ENCODE measurements at places on chromosomes 6 and 20. TPM values are rescaled to one million over a fixed set of nuclear protein-coding genes. Genes with fewer than 3 reads are reported as not detected.

- no peak for DNase-seq
These were observed 695.2 kb downstream of the QKI start for GRCh38 chr6:164109770-164110140.

GRCh38 chr6:148214667-148215066, 128.0 kb upstream of the SASH1 start:
- DNase-seq: no peak

DNA sequence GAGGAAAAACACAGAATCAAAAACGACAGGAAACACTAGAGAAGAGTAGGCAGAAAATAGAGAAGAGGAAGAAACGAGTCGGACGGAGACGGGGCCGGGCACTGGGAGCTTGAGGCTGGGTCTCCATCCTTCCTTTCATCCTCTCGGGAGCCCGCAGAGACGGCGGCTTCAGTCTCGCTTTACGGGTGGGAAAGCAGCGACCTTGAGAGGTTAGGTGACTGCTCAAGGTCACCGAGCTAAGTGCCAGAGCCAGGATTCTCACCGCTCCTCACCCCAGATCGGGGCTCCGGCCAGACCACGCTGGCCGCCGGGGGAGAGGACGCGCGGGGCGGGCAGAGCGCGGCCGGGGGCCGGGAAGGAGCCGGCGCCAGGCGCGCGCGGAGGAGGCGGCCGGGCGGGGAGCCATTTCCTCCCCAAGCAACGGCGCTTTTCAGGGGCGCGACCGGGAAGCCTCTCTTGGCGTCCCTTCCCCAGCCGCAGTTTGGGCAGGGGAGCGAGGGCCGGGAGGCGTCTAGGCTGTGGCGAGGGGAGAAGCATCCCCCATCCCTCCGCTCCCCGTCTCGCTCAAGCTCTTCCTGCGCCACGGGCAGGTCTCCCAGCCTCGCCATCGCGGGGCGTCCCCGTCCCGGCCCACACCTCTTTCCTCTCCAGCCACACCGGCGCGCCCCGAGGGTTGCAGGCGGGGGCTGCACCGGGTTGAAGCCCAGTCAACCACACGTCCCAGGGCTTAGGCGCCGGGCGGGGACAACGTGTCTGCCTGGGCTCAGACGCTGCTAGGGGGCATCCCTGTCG, 24.1 kb upstream of the MAP3K7 start:
- DNase-seq: peak; percentile 81

ZFP64 gene
- polyA plus RNA-seq: 6.5 TPM

GRCh38 chr6:63897952-63898351, 262.4 kb downstream of the PHF3 start:
- DNase-seq: no peak

DNA sequence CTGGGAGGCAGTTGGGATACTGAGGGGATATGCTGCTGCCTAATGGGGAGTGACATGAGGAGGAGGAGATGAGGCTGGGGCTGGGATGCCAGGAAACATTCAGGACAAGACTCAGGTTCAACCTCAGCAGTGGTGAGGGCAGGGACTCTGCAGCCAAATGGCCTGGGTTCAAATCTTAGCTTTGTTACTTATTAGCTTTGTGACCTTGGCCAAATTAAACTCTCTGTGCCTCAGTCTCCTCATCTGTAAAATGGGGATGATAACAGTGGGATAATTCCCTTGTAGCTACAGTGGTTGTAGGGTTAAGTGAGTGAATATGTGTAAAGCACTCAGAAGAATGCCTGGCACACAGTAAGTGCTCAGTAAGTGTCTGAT, 1.9 kb downstream of the PI16 start:
- DNase-seq: no peak

DEFB115 gene
- polyA plus RNA-seq: not detected

DNA sequence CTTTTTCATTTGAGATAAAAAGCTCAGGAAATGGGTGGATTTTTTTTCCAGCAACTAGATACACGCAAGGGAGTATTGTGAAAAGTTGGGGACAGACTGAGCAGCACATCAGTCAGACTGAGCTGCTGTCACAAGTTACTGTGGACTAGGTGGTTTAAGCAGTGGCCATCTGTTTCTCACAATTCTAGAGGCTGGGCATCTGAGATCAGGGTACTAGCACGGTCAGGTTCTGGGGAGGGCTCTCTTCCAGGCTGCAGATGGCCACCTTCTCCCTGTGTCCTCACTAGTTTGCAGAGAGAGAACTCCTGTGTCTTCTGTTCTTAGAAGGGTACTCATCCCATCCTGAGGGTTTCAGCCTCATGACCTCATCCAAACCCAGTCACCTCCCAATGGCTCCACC, 178.3 kb downstream of the SYNDIG1 start:
- DNase-seq: no peak

- no peak for DNase-seq
These were observed 342.5 kb upstream of the JARID2 start for GRCh38 chr6:14903176-14904038.

- no peak for DNase-seq
These were observed 149.5 kb upstream of the SASH1 start for GRCh38 chr6:148193063-148193680.

DNA sequence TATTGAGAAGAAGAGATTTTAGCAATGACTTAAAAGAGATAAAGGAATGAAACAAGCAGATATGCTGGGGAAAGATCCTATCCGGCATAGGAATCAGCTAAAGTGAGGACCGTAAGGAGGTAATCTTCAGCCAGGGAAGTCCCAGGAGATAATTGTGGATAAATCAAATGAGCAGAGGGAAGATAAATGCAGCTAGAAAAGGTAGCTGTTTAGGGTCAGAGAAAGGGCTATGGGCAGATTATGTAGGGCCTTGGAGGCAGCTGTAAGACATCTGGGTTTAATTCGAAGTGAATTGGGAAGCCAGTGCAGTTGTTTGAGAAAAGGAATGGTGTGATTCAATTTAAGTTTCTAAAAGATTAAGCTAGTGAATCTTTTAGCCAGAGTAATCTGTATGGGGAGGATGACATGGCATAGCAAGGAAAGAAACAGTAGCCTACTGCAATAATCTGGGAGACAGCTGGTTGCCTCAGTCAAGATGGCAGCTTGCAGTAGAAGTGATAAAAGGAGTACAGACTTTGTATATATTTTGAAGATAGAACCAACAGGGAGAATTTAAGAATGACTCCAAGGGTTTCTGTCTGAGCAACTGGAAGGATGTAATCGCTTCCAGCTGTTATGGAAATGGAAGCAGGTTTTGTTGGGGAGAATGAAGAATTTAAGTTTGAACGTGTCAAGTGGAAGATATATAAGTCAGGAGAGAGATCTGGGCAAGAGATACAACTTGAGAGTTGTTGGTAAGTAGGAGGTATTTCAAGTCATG, 552.3 kb upstream of the FLRT3 start:
- no peak for DNase-seq

GRCh38 chr6:345747-346385, 45.7 kb upstream of the IRF4 start:
- no peak for DNase-seq

GRCh38 chr6:108736832-108737231, 111.4 kb upstream of the ARMC2 start:
- peak; percentile 82 for DNase-seq

DNA sequence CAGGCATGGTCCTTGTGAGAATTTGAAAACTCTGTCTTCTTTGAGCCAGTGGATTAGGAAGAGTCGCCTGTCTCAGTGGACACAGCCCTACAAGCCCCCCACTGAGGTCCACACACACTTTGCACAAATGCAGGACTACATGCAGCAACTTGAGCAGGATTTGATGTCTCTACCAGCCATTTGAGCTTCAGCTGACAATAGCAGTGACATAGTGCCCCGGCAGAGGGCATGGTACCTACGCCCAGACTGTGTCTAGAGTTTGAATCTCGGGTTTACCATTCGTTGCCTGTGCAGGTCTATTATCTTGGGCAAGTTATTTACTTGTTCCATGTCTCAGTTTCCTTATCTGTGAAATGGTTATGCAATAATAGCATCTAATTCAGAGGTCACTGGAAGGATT, 580.1 kb downstream of the TFAP2B start:
- DNase-seq: no peak

- no peak for DNase-seq
These were observed 33.7 kb upstream of the SIRPA start for GRCh38 chr20:1861347-1861976.

HNF4A gene
- polyA plus RNA-seq: 0.05 TPM

GRCh38 chr20:40249805-40250204, 439.2 kb downstream of the MAFB start:
- no peak for DNase-seq

DNA sequence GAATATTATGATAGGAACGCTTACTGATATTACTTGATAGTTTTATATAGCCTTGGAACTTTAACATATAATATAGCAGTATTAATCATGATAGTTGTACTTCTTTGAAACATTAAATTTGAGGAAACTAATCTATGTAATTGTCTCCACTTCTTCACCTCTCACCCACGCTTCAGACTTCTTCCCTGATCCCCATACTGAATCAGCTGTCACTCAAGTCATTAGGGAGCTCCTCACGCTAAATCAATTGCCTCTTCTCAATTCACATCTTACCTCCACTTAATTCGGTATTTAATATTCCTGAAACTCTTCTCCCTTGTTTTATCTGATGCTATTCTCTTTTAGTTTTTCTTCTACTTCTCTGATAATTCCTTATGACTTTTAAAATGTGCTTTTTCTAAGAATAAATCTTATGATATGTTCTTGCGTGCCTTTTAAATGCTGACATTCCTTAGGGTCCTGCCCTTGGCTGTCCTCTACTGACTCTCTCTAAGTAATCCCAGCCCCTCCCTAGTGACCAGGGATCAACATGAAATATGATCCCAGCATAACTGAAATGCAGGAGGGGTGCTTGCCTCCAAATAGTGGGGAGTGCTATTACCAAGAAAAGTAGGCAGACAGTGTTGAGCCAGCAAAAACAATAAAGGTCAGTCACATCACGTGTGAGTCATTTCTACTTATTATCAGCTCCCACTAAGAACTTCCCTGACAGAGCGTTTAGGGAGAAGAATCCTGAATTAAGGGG, 9.9 kb downstream of the ANKRD66 start:
- DNase-seq: no peak

CLPSL2 gene
- not detected for polyA plus RNA-seq

DZANK1 gene
- 3.6 TPM for polyA plus RNA-seq

DNA sequence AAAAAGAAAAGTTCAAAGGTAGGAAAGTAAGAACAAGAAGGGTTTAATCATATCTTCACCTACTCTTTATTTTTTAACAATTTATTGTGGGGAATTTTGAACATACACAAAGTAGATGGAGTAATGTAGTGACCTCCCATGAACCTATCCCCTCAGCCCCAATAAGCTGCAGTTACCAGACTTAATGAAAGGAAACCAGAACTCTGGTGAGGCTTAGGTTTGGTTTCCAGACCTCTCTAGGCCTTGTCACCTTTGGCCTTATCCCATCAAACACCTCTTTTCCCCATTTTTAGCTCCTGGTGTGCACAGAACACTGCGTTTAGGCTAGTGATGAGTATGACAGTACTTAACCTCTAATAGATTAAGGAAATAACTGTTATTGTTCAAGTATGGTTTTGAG, 42.0 kb downstream of the CBFA2T2 start:
- DNase-seq: no peak

TUBB2B gene
- 4.3 TPM for polyA plus RNA-seq

ARFRP1 gene
- polyA plus RNA-seq: 28.9 TPM

GRCh38 chr6:100620085-100620840, 155.5 kb upstream of the SIM1 start:
- DNase-seq: no peak

DNA sequence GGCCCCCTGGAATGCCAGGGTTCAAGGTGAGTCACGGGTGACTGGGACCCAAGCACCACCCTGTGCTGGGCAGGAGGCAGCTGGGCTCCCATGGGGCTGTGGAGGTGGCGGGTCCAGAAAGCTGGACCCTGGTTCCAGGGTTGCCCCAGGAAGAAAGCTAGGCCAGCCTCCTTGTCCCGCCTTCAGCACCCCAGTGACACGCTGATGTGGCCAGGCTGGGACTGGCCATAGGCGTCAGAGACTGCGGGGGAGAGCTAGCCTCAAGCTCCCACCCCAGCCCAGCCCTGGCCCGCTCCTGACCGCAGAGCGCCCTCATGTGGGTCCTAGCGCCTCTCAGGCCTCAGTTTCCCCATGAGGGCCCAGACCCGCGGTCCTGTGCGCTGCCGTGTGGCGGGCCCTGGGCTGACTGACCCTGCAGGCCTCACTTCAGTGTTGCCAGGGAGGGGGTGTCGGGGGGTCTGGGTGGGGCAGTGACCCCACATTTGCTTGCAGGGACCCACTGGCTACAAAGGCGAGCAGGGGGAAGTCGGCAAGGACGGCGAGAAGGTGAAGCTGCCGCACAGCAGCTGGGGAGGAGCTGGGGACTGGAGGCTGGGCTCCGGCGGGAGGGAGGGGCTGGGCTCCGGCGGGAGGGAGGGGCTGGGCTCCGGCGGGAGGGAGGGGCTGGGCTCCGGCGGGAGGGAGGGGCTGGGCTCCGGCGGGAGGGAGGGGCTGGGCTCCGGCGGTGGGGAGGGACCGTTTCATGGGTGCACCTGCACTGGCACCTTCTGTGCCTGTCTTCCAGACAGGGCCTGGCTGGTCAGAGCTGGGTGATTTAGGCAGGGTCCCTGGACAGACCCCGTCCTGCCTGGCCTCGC, 7.9 kb downstream of the COL9A3 start:
- DNase-seq: no peak

DNA sequence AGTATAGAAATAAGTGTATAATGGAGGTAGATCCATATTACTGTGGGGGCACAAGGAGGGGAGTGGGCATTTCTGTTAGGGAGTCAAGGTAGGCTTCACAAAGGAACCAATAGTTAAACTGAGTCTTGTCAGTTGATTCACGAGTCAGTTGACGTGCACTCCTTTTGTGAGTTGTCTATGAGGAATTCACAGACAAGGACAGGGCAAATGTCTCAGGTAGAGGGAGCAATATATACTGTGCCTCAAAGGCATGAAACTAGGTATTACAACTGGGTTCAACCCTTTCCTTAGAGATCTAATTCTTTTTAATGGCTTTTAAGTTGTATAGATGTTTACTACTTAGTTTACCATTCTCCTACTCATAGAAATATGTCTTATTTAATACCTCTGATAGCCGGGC, 11.0 kb downstream of the TMEM14C start:
- no peak for DNase-seq

- peak; percentile 82 for DNase-seq
These were observed 4.2 kb downstream of the RIMS4 start for GRCh38 chr20:44805979-44806620.

HAO1 gene
- not detected for polyA plus RNA-seq

GRCh38 chr6:43896329-43897255, 126.6 kb downstream of the VEGFA start:
- no peak for DNase-seq

MYT1 gene
- not detected for polyA plus RNA-seq

GRCh38 chr20:49147296-49147695, 40.8 kb downstream of the STAU1 start:
- DNase-seq: no peak

GRCh38 chr20:44302026-44302669, 8.9 kb downstream of the FITM2 start:
- no peak for DNase-seq

KIF3B gene
- 12.9 TPM for polyA plus RNA-seq

MACROD2 gene
- polyA plus RNA-seq: 3.4 TPM

- DNase-seq: no peak
These were observed 354.5 kb upstream of the SLC35B3 start for GRCh38 chr6:8789878-8790277.

Data from aorta (tissue), 5 donors.